ENCODE measurements at places on chromosomes 7 and 10.

DNA sequence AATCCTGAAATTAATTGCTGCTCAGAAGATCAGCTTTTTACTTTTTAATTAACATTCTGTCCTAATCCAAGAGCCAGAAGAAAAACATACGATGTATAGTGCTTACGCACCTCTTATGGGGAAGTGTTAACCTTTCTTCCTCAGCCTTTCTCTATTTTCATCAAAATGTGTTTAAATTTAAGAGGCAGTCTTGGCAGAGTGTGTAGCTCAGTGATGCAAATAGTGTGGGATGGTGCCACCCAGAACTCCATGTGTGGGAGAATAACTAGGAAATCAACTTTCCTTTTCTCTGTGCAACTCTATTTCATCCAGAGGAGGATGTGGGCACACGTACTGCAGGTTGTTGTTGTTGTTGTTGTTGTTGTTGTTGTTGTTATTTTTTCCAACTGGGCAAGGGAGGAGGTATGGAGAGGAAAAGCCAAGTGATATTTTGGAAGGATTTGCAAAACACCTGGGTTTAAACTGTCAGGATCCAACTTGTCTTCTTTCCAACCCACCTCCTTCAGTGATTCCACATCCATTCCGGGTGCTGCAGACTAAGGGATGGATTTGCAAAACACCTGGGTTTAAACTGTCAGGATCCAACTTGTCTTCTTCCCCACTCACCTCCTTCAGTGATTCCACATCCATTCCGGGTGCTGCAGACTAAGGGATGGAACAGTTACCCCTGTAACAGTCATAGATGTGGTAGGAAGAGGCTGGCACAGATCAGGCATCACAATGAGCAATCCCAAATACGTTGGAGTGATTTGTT lies 19.8 kb downstream of the ELMO1 start:
- no peak for DNase-seq

DNA sequence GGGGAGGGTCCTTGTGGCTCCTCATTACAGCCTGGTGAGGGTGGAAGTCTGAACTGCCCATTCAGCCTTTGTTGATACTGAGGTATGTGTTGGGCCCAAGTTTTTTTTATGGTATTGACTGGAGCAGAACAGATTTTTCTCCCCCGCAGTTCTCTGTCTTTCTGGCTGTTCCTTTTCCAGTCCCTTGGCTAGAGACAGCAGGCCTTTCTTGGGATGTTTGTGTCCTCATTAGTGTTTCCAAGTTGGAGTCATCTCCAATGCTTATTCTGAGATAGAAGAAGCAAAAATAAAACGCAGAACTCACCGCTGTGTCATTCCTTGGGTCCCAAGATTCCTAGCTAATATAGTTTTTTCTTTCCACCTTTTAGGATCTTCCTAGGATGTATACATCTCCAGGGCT lies 193.3 kb downstream of the RAMP3 start:
- DNase-seq: no peak

DNA sequence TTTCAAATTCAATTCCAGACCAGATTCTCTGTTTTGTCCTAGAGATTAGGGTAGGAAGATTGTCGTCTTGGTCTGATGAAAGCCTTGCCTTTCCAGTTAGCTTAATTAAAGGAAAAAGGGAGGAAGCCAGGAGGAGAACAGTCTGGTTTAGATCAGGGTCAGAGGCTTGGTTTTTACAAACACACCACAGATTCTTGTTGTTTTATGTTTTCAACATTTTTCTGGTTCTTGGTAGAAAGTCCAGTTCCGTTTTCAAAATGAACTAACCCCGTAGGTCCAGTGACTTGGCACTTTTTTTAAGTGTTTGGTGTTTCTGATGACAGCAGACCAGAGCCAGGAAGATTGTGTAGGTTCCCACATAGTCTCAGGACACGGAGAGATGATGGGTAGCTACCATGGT lies 167.1 kb upstream of the INHBA start:
- DNase-seq: no peak

GRCh38 chr7:5679048-5679812 lies 102.2 kb downstream of the RNF216 start:
- no peak for DNase-seq

- no peak for DNase-seq
These were observed 36.9 kb downstream of the MALSU1 start for GRCh38 chr7:23336086-23336485.

- DNase-seq: no peak
These were observed 95.0 kb downstream of the PAXIP1 start for GRCh38 chr7:154907651-154908620.

GRCh38 chr7:44794331-44794730 lies 2.1 kb upstream of the PPIA start:
- DNase-seq: no peak

DNA sequence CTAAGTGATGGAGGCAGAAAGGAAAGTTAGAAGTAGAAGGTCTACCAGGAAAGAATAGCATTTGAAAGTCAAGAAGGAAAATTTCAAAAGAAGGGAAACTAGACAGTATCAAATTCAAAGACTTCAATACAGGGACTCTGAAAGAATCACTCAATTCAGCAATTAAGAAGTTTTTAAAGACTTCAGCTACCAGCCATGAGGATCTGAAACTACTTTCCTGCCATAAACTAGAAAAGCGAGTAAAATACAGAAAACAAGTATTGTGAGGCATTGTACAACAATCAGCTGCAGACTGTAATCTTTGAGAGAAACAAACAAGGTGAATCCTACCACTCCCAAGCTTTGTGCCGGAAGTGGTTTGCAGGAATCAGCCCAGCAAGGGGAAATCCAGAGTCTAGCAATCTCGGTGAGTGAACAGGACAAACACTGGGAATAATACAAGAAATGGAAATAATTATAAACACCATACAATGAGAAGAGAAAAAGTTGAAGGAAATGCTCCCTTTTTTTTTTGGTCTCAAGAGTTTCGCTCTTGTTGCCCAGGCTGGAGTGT lies 62.4 kb downstream of the ARHGAP12 start:
- DNase-seq: no peak

GRCh38 chr7:131040467-131040932 lies 287.2 kb upstream of the MKLN1 start:
- DNase-seq: peak; percentile 72

GRCh38 chr7:98250789-98251188 lies 1.2 kb downstream of the TECPR1 start:
- DNase-seq: peak; percentile 77

DNA sequence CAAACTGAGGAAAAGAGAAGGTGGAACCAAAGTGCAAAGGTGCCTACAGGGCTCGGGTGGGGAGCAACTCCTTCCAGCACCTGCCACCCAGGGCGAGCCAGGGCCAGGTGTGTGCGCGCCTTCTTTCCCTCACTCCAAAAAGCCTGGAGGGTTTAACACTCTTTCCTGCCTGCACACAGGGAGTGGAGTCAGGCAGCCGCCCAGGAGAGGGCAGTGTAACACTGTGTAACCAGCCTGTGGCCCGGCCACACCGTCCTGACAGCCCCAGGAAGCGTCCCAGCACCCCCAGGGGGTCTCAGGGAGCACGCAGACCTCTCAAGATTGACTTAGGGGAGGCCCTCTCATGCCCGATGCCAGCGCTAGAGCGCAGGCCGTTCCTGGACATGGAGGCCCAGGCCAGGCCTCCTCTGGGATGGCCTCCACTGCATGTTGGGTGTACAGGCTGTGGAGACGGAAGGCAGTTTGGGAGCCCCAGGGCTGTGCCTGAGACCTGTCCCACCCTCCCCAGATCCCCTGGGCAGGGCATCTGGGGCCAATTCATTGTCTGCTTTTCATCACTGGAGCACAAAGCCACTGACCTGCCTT lies 13.4 kb downstream of the BRI3 start:
- peak; percentile 43 for DNase-seq

DNA sequence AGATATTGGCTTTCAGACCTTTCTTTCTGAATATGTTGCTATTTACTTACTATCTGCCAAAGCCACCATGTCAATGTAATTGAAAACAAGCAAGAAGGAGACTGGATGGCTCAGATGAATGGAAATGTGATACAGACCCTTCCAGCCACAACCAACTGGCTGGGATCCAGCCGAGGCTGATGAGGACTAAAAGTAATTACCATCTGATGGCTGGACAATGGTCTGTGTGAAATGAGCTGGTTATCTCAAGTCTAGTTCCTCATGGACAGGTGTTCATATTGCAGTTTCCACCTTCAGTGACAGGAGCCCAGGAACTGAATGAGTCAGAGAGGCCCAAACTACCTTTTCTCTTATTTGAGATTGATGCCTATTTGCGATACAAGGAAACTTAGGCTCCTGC lies 267.5 kb downstream of the GATA3 start:
- DNase-seq: no peak

DNA sequence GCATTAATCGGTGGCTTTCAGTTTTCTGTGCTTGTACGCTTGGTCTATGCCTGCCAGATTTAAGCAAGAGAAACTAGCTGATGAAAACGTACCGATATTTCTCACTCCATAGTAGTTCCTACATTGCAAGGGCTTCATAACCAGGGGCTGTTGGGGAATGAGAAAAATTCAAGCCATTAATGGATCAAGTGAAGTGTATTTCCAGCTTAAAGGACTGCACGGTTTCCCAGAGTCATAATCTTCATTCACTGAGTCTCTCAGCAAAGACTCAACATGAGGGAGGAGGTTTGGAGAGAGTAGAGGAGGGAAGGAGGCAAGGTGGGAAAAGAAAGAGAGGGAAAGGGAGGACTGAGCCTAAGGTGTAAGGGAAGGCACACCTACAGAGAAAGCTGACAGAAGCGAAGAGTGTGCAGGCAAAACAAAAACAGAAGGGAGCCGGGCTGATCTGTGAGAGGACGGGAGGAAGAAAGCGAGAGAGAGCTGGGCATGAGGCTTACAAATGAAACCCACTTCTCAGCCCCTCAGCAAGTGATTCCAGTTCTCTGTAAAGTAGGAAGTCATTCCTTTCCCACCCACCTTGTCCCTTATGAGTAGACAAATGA lies 625 bp downstream of the GIMAP2 start:
- peak; percentile 35 for DNase-seq

- no peak for DNase-seq
These were observed 418.9 kb downstream of the XPNPEP1 start for GRCh38 chr10:109504401-109504800.

DNA sequence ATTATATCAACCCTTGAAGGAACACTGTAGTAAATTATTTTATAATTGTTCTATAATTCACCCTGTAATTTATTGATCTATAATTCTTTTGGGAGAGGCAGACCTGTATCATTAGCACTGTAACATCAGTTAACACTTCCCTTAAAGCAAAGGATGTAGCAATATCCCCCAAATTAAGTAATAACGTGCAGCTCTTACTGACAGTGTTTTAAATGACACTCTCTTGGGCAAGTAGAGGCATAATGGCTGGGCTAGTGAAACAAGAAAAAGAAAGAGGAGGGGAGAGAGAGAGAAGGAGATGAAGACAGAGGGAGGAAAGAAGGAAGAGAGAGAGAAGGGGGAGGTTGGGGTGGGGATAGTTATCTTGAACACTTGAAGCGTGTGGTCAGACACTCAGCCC lies 161.0 kb upstream of the RNF32 start:
- no peak for DNase-seq
